ENCODE measurements at places on chromosomes 2 and 18.

GRCh38 chr2:107687073-107687472 is 139.6 kb upstream of the RGPD4 start:
- DNase-seq: no peak

DNA sequence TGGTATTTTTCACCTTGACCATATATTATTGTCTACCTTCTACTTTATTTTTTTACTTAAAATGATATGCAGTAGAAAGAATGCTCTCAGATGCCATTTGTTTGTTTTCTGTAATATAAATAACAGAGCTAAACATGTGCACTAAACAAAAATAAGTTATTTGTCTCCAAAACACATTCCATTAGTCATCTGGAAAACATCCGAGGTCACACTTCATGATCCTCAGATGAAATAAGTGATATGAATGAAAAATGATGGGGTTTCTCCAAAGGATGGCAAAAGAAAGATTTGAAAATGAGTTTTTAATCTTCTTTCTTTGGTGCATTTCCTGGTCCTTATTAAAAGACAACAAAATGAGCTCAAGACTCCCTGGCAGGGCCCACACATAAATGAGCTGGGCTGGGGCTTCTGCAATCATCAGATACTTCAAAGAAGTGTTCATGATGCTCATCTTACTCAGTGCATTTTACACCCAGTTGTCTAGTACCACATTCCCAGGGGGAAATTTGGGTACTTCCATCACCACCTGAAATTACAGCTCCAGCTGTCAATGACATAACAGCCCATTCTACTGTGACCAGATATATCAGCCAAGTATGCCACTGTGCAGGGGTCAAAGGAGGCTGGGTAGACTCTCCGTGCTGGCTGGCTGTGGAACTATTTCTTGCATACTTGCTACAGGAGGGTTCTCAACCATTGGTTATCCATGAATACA is 283.5 kb downstream of the PID1 start:
- no peak for DNase-seq

DNA sequence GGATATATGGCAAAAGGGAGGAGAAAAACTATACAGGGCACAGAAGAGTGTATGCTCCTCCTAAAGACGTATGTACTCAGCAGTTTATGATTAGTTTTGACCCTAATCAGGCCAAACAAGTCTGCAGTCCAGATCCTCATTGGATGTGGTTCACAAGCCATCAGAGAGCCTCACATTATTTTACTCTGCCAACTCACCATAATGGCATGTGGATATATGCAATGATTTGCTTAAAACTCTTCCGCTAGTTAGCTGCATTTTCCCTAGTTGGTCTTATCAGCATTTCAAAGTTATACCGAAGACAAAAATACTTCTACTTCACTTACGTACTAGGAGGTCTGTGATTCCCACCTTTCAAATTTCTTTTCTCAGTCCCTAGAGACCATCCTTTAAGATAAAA is 198.4 kb downstream of the CMPK2 start:
- no peak for DNase-seq

DNA sequence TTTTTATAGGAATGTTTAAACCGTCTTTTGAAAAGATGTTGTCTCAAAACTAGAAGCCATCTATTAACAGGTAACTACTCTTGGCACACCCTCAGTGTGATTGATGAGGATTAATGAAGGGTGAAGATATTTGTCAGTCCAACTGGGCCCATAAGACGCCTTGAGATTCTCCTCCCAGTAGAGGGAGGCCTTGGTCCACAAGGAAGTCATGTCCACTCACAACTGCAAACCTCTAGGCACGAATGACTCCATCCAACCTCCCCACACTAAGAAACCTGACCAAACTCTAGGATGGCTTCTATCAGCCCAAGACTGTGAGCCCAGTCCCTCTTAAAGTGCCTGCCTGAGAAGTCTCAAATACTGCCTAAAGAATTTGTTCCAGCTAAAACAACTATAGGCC is 19.2 kb upstream of the GRP start:
- no peak for DNase-seq

DNA sequence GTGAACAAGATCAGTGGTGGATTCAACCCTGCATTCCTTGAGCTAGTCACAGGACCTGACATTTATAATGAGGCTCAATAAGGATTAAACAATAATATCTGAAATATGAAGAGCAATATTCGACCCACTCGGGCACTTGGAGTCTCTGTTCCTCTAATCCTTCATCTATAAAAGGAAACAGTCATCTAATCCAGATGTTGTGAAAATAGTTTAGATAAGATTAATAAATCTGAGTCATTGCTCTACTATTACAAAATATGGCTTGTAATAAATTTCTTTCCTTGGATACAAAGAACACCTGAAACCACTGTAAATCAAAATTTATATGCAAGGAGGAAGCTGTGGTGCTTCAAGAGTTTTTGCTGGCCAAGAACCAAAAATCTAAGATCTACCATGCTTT is 846.9 kb upstream of the ACVR2A start:
- DNase-seq: no peak

DNA sequence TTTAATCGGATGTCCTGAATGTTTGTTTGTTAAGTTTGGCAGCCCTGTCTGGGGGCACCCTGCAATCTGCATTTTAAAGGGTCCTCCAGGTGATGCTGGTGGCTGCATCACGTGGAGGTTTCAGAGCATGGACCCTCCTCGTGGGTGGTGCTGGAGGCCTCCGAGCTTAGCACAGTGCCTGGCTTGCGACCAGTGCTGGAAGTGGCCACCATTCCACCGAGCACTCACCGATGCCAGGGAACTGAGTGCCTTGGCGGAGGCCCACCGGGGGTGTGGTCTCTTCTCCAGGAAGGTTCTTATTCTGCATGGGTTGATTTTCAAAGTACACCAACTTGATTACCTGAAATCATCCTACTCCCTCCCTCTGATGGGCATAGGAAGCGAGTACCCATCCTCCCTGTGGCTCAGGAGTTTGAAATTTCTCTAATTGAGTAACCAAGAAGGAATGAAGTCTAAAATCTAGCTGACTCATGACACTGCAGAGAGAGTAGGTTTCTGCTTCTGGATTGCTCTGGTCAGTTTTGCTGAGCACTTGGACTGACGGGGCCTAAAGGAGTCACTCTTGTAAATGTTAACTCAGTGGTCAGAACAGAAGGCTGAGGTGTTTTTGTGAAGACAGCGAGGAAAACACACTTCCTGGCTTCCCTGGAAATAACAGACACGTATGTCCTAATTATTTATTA is 58.1 kb upstream of the SLC66A3 start:
- DNase-seq: no peak

Data from NT2/D1 (cell line).